ENCODE measurements at places on chromosomes 2 and 18.

GRCh38 chr2:16171425-16171920 is 231.1 kb downstream of the MYCN start:
- no peak for DNase-seq

GRCh38 chr2:62814123-62814522 is 108.6 kb downstream of the EHBP1 start:
- DNase-seq, result no peak

GRCh38 chr2:3249476-3249962 is 128.1 kb downstream of the EIPR1 start:
- DNase-seq, result no peak

DNA sequence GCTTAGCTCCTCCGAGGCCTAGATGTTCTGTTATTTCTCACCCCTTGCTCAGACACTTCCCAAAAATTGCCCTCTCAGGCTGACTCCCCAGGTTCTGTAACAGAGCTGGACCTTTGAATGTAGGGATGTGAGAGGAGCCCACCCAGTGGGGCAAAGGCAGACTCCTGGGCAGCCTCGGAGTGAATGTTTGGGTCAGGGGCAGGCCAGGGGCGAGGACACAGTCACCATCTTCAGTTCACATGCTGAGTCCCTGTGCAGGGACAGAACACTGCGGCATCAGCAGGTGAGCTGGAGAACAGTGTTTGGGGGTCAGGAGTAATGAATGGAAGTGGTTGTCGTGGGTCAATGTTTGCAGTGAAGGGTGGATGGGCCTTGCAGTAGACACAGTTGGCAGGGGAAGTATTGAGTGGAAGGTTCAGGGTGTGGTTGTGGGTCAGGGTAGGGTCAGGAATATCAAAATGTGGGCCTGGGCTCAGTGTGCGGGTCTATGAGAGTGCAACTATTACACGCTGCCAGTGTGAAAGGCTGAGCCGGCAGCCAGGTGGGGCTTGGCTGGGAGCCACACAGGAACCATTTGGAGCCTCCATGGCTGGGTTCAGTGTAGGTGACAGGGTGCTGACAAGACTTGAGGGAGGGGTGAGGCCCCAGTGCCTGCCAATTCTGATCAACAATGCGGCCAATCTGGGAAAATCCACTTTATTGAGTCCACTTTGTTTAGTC is 4.4 kb downstream of the IHH start:
- DNase-seq, result no peak

GRCh38 chr2:238038203-238038602 is 22.6 kb upstream of the SCLY start:
- DNase-seq, result no peak

DNA sequence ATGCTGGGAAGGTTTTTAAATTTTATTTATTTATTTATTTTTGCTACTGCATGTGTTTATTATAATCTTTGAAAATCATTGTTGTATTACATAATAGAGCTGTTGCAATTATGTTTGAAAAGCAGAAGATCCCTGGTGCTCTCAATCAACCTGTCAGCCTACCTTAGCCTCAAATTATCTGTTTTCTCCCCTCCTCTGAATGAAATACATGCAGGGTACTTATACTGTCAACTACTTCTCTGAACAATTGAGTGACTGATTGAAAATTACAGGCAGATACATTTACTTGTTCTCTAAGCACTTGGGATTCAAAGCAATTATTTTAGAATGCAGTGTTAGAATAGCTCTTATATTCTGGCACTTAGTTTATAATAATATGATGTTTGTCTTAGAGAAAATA is 8.1 kb downstream of the KYNU start:
- no peak for DNase-seq

DNA sequence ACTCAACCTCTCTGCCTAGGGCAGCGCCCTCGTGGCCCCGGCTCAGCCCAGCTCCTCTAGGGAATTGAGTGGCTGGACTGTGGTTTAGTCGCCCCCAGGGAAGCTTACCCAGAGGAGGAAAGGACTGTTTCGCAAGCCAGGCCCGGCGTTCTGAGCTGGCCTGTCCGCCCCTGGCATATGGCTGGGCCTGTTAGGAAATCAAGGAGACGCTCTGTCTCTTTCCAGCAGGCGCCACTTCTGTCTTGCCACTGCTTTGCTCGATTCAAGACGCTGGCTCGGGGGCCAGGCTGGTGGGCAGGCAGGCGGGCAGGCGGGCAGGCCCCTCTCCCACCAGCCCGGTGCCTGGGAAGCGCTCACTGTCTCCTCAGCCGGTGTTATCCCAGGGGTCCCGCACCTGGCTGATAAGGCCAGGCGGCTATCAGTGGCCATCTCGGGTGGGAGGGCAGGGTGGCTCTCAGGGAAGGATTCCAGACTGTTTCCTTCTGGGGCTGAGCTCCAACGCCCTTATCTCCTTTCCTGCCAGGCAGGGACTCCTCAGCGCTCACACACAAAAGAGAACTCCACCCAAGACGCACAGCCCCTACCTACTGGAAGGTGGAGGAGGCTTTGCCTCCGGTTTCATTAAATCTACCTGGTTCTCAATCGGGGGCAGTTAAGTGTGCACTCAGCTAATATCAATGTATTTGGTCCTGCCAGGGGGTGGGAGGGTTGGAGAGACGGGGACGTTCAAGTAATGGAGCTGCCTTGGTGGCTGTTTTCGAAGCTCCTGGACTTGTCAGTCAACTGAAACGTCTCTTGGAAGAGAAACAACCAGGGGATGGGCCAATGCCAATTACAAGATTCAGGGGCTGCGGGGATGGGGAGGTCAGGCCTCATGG is 109.1 kb downstream of the SMAD7 start:
- no peak for DNase-seq

- peak; percentile 46 for DNase-seq
Measured at GRCh38 chr2:106104332-106105062, 89.6 kb downstream of the UXS1 start.

DNA sequence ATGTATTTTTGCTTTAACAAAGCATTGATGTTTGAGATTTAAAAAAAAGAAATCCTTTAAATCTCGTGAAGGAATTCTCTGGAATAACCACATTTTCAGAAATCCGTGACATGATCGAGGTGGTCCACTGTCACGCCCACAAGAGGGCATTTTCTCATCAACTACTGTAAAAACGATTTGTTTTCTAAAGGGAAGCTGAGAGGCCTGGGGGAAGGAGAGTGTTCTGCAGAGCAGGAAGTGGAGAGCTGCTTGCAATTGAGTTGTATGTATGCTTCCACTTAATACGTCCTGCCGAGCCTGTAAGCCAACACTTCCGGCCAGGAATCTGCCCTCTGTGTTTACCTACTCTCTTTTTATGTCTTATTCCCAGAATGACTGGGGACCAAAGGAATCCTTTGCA is 19.4 kb downstream of the KLHL29 start:
- DNase-seq, result no peak

DNA sequence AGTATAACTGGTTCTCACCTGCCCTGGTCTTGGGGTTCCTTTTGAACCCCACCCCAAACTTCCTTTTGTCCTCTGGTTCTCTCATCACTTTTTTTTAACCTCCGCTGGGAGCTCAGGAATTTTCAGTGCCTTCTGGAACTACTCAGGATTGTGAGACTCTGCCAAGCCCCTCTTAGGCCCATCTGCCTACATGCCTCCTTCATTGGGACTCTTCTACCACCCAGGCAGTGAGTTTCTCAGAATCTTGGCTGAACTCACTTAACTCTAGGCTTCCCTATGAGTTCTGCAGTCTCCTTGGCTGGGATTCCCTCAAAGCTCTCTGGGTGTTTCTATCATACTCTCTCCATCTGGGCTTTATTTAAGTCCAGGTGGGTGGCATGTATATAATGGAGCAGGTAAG is 86.3 kb downstream of the MDH1 start:
- DNase-seq, result no peak

GRCh38 chr2:29273685-29274611 is 158.7 kb downstream of the CLIP4 start:
- no peak for DNase-seq

DNA sequence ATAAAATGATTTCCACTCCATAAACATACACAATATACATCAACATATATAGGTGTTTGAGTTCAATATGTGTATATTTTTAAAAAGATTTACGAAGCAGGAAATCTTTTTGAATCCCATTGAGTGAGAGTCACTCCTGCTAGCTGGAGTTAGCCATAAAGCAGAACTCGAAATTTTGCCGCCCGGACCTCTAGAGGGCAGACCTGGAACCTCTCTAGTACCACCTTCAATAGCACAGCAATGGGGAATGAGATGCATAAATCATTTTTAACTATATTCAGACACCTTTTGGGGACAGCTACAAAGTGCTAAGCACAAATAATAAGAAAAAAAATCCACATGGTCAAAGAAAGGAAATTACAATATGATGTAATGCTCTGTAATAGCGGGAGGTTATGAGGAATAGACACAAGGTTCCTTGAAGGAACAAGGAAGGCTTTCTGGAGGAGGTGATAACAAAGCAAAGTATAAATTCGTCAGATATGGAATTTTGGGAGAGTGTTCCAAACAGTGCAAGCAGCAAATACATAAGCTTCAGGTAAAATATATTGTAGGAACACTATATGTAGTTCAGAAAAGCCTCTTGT is 533.4 kb downstream of the ERBB4 start:
- DNase-seq, result no peak

DNA sequence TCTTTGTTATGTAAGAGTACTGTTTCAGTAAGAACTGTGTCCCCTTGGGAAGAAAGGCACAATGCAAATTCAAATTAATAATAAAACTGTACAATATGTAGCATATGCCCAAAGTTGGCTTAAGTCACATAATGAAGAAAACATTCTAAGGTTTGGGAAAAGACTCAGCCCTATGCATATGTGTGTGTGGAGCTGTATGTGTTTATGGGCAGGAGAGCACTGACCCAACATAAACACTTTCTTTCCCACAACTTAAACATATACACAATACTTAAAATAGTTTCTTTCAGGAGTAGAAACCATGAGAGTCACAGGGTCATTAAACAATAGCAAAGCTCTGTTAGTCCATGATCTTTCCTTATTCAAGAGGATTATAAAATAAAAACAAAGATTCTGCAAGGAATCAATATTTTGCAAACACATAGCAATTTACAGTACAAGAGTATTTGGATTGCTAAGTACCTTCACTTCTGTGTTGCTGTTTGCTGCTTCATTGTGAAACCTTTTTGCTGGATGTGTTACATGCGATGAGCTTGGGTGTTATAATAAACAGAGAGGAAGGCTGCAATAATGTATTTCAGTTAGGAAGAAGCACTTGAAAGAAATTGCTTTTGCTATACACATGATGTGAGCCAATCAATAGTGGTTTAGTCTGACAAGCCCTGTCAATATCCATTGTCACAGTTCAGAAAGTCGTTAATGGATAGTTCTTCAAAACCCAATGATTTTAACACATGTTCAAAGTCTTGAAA is 347.3 kb downstream of the ARHGAP15 start:
- DNase-seq, result no peak

DNA sequence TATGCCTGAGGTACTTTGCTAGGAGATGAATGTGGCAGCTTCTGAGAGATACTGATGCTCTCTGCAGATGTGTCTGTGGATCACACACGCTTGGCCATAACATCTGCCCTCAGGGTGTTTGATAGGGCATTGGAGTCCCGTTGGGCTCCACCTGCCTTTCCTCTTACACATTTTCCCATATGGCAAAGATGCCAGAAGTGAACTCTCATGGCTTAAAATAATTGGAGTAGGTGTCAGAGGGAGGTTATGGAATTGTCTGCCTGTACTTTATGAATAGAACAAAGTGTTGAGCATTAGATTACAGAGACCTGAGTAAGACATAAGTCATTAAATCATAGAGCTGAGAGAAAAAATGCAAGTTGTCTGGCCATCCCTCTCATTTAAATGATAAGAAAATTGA is 75.3 kb upstream of the PNPT1 start:
- no peak for DNase-seq

GRCh38 chr2:23633966-23634365 is 249.0 kb downstream of the KLHL29 start:
- no peak for DNase-seq

DNA sequence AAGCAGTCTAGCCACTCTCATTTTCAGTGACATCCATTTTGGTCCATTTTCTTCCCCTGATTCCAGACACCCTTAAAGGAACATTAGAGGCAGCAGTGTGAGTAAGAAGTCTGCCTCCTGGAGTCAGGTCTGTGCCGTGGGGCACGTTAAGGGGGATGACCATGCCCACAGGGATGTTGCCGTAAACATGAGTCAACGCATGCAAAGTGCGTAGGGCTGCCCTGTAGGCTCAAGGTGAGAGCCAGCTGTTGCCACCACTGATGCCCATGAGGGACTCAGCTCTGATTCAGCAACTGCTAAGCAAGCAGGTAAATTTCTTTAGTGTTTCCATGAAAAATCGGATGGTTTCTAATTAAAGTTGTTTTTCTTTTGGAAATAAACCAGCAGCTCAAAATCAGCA is 61.4 kb upstream of the TFCP2L1 start:
- no peak for DNase-seq

DNA sequence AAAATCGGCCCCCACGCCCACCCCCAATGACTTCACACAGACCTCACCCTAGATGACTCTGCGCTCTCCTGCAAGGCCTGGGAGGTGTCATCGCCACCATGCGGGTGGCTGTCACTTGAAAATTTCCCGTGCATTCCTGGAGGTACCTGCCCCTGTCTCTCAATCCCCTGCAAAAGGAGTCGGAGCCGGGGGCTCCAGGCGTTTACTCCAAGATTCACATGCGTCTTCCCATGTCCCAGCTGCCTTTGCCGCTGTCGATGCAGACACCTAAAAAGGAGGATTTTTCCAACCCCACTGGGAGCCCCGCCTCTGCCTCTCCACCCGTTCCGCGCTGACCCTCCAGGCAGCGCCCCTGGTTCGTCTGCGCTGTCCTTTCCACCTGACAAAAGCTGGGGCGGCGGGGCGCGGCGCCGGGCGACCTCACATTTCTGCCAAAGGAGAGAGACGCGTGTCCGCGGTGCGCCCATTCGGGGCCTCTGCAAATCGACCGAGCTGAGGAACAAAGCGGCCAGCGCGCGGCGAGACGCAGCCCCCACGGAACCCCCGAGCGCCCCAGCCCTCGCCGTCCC is 667 bp downstream of the REEP1 start:
- no peak for DNase-seq

Measured in activated gamma-delta T cell treated with anti-CD3 and anti-CD28 coated beads, Interleukin-2, amount 50 U/mL, for 16 hours (primary cell).